ENCODE measurements at places on chromosomes 3 and 15. TPM values are rescaled to one million over a fixed set of nuclear protein-coding genes. Genes with fewer than 3 reads are reported as not detected.

The CERS3 gene
- 120 TPM for total RNA-seq

The CPN2 gene
- not detected for total RNA-seq

The CDHR4 gene
- not detected for total RNA-seq

The PIK3CA gene
- total RNA-seq, result 12.5 TPM

The TNNC1 gene
- total RNA-seq, result 0.88 TPM

The DOCK3 gene
- total RNA-seq, result 0.84 TPM

The PLSCR2 gene
- total RNA-seq, result 0.12 TPM

The CCDC50 gene
- 18.7 TPM for total RNA-seq

The OR4M2 gene
- total RNA-seq, result not detected

The ALDH1A2 gene
- 1.8 TPM for total RNA-seq

GRCh38 chr3:11291808-11292207, 19.6 kb downstream of the ATG7 start:
- ATAC-seq, result no peak

- ATAC-seq, result no peak
These were observed 245.3 kb downstream of the DTWD1 start for GRCh38 chr15:49865925-49866757.

- peak; percentile 2 for ATAC-seq
These were observed 1.8 kb downstream of the ANP32A start for GRCh38 chr15:68818769-68819494.

DNA sequence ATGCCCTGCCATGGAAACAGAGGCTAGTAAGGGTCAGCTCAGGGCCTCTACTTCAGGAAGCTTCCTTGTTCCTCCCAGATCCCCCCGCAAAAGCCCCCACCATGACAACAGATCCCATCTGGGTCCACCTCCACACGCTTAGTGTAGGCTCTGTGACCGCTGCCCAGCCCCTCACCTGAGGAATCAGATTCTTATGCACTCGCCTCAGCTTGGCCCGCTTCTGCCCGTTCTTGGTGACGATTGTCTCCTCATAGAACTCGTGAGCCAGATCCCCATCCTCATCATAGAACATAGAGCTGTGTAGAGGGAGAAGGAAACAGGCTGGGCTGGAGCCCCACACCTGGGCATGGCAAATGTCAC, 1.9 kb downstream of the TUSC2 start:
- no peak for ATAC-seq

GRCh38 chr3:133927540-133928066, 31.9 kb upstream of the RAB6B start:
- peak; percentile 65 for ATAC-seq

GRCh38 chr15:55290528-55291057, 980 bp upstream of the RAB27A start:
- peak; percentile 86 for ATAC-seq

DNA sequence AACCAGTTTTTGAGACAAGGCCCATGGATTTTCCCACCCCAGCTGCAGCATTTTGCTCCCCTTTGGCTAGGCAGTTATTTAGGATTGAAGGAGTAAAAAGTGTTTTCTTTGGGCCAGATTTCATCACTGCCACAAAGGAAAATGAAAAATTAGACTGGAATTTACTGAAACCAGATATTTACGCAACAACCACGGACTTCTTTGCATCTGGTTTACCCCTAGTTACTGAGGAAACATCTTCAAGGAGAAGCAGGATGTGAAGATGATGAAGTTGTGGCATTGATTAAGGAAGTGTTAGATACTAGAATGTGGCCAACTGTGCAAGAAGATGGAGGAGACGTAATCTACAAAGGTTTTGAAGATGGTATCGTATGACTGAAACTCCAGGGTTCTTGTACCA, 165.2 kb upstream of the MYRIP start:
- ATAC-seq, result no peak
